CD4-positive, alpha-beta T cell treated with Interleukin-1 beta for 1 hour (primary cell): ENCODE measurements at places on chromosomes 1 and 21.
A peak's percentile ranks its signal among the peaks of the same experiment; 100 is the strongest.

DNA sequence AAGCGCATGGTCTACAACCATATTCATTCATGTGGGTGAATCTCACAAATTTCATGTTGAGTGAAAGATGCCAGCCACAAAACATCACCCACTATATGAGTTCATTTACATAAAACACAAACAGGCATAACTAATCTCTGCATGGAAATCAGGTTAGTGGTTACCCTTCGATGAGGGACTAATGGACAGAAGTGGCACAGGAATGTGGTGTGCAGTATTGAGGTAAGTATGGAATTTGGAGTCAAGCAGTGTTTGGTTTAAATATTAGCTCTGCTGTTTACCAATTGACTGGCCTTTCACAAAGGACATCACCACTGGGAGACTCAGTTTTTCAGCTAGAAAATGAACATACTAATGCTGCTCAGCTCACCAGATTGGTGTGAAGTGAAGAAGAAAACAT is 24.2 kb downstream of the CCDC185 start:
- no peak for DNase-seq

DNA sequence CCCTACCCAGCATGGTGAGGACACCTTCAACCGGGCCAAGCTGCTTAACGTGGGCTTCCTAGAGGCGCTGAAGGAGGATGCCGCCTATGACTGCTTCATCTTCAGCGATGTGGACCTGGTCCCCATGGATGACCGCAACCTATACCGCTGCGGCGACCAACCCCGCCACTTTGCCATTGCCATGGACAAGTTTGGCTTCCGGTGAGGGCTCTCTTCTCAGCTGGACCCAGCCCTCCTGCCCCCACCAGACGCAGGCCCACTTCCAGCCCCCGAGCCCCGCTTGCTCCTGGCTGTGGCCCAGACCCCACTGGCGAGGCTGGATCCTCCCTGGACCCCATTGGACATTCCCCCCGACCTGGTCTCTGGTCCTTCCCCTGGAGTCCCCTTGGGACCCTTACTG is 5.8 kb downstream of the B4GALT2 start:
- no peak for DNase-seq

GRCh38 chr1:64631346-64632034 is 113.4 kb upstream of the RAVER2 start:
- no peak for DNase-seq

DNA sequence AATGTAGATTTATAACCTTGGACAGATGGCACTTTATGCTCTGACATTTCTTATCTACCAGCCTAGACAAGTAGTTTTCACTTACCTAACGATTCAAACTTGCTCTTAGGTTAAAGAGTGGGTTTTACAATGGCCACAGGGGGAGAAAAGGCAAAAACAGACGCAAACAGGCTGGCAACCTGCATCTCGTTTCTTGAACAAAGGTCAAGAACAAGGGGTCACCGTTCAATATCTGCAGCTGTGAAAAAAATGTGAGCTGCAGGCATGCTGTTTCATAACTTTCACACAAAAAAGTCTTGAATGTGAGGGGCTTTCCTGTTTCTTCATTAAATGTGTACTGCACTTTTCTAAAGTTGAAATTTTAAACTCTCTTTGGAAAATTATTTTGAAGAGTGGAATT is 49.4 kb downstream of the SYDE2 start:
- DNase-seq: no peak

- no peak for DNase-seq
Observed at GRCh38 chr1:78079580-78079979, 33.8 kb downstream of the GIPC2 start.

DNA sequence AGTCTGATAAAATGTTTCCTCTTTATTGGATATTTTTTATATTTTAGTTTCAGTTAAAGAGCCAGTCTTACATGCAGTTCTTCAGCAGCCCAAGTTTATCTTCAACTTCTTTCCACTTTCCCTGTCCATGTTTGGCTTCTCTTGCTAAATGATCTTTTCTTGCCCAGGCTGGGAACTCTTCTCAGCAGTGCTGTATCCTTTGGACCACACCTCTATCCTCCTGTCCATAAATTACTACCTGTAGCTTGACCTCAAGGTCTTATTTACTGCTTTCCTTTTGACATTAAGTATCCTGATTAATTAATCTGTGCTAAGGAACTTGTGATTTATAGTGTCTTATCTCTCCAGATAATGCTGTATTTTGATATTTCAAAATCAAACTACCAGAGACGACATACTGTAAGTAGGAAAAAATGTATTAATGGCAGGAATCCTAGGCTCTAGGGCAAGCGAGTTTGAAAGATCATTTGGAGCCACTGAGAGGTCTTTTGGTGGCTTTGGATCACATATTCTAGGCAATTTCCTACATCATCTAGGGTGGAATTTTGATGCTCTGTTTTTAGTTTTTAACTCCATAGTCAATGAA is 20.5 kb upstream of the PDC start:
- DNase-seq: no peak

GRCh38 chr1:153513023-153513422 is 22.8 kb downstream of the S100A6 start:
- DNase-seq: no peak

DNA sequence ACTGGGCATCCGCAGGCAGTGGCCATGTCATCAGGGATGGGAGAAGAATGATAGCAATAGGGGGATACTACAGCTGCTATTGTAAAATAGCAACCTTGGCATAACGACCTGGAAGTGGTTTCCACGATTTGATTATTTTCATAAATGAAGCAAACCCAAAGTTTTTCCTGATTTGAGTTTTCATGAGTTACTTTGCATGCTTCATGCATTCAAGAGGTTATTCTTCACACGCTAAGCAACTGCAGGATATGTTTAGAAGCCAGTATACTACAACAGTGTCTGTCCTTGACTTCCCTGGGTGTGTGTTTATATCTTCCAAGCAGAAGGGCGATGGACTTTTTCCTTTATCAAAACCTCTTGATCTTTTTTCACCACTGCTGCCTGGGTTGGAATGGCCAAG is 281.1 kb upstream of the DUSP10 start:
- DNase-seq: no peak

- no peak for DNase-seq
Observed at GRCh38 chr1:37919277-37919676, 27.6 kb downstream of the INPP5B start.

GRCh38 chr1:231057410-231057809 is 17.4 kb upstream of the FAM89A start:
- no peak for DNase-seq

GRCh38 chr1:12138196-12139168 is 28.3 kb upstream of the TNFRSF1B start:
- DNase-seq: no peak

DNA sequence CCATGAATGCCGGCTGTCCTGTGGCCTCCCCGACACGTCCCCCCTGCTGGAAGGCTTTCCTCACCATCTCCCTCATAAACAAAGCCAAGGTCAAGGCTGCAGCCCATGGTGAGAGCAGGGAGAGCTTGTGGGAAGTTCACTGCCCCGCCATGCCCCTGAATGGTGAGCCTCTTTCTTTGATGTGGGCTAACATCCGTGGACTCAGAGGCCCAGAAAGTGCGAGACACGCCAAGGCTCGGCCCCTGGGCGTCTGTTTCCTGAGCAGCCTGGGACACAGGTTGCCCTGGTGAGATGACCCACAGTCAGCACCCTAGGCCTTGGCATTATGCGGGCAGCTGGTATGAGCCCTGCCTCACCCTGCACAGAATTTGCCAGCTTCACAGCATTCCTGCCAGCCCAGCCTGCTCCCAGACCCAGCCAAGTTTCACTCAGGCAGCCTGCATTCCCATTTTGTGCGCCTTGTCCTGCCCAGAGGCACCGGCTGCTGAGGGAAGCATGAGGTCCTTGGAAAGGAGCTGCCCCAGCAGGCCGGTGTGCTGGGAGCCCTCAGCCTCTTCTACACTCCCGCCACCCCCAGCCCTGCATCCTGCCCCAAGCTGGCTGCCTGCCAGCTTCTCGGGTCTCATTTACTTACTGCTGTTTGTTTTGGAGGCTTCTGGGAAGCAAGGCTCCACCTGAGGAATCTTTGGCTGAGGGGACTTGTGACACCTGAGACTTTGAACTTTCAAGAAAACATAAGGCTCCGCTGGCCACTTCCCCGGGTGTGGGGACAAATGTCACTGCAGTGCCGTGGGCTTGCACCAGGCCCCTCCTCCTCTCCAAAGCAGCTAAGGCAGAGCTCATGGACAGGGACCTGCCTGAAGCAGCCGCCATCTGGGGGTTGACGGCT is 31.9 kb downstream of the NEK2 start:
- DNase-seq: no peak

DNA sequence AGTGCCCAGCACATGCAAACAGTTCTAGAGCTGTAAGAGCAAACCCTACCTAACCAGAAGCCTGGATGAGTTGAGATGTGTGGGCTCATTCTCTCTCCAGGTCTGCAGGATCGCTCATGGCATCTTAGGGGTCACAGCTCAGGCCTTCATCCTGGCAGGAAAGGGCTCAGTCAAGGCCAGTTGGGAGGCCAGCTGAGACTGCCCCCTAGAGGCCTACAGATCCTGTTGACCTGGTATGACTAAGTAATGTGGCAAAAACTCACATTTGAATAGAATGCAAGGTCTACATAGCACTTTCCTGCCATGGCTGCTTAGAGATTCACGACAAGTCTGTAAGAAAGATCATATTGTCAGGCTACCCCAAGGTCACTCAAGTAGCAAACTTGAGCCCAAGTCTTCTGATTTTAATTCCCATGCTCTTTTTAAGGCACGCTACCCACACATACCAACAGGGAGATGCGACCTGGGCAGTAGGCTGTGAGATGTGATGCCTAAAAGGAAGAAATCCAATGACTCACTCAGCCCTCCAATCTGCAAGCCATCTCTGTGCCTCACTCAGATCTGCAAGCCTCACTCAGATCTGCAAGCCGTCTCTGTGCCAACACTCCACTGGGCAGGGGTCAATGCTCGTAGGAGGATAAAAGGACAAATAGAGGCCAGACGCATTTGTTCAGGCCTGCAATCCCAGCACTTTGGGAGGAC is 5.1 kb upstream of the CAPN8 start:
- no peak for DNase-seq

DNA sequence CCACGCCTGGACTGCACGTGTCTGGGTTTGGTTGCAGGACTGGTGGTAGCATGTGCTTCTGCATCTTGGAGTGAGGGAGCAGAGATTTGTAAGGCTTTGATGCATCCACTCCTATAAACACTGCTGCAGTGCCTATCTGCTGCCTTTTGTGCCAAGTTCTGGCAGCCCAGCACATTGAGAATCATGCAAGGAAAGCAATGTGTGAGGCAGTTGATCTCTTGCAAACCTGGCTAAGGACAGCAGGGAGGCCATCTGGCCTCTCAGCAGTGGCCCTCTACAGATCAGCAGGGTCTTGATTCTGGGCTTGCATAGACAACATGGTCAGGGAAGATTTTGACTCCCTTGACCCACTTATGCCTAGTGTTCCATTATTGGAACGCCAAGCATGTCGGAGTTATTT is 81.2 kb upstream of the COA6 start:
- no peak for DNase-seq

GRCh38 chr21:43352568-43353281 is 74.2 kb downstream of the SIK1 start:
- DNase-seq: peak; percentile 34

- no peak for DNase-seq
Observed at GRCh38 chr1:44994309-44994898, 8.0 kb upstream of the EIF2B3 start.

- DNase-seq: no peak
Observed at GRCh38 chr21:31203431-31204054, 140.5 kb downstream of the TIAM1 start.

- DNase-seq: no peak
Observed at GRCh38 chr1:2553871-2554620, 2.1 kb upstream of the TNFRSF14 start.

DNA sequence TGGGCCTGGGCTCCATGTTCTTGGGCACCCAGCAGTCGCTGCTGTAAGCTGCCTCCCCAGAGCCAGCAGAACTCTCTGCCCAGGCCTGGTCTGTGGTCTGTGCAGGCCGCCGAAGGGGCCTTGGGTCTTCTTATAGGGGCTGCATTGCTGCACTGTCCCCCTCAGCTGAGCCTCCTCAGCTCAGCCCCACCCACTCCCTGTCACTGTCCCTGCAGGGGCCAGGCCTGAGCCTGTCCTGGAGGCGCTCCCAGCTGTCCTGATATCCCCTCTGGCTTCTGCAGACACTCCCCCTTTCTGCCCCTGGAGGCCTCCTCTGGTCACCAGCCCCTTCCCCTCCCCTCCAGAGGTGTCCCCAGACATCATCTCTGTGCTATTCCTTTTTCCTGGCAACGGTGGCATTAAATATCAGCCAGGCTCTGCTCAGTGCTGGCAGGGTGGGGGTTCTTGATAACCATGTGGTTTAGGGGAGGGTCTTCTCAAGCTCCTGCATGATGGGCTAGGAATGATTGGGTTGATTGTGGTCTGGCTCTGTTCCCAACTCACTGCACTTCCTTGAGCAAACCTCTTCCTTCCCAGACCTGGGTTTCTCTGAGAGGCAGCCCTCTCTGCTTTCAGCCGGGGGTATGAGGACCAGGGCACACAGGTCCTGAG is 3.7 kb upstream of the FOXO6 start:
- DNase-seq: no peak

DNA sequence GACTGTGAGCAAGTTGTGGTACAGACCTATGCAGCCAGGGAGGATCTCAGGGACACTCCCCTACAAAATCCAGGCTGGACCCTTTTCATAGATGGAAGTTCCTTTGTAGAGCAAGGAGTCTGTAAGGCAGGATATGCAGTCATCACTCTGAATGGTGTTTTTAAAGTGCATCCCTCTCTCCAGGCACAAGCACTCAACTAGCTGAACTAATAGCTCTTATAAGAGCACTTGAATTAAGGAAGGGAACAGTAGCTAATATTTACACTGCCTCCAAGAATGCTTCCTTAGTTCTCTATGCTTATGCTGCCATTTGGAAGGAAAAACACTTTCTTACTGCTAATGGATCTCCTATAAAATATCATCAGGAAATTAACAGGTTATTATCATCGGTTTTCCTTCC is 27.0 kb upstream of the SMYD3 start:
- DNase-seq: no peak

- peak; percentile 27 for DNase-seq
Observed at GRCh38 chr1:243848165-243848857, 1.7 kb downstream of the AKT3 start.

GRCh38 chr1:31244326-31244725 is 4.6 kb upstream of the NKAIN1 start:
- DNase-seq: no peak

- DNase-seq: no peak
Observed at GRCh38 chr1:86436041-86436440, 12.1 kb downstream of the CLCA2 start.

DNA sequence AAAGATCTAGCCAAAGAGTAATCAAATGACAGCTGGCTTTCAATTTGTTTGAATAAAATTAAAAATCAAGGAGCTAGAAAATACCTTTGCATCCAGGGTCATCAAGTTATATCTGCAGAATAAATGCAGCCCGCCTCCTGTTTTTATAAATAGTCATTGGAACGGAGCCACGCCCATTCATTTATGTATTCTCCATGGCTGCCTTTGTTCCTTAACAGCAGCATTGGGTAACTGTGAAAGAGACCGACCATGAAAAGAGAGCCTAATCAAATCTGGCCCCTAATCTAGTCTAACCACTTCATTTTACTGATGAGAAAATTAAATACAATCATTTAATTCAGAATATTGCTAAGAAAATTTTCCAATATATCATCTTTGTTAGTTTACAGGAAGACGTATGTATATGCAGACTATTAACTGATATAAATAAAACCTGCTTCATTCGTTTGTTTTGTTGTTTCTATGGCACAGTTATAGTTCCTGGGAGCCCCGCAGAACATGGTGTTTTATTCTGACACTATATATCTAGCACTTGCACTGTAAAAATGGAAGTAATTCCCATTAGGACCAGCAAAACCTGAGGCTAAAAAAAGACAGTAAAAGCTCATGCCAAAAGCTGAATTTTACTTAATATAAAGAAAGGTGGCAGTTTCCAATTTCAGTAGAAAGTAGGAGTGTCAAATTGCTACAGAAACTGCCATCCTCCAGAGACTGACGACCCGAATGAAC is 111.8 kb upstream of the PALMD start:
- no peak for DNase-seq
